ENCODE measurements at places on chromosomes 3 and 15. TPM values are rescaled to one million over a fixed set of nuclear protein-coding genes. Genes with fewer than 3 reads are reported as not detected.

SAMD7 gene
- total RNA-seq: not detected

PLXNA1 gene
- 32.1 TPM for total RNA-seq

IGDCC3 gene
- 20.1 TPM for total RNA-seq

SLC24A5 gene
- total RNA-seq: not detected

SCN5A gene
- total RNA-seq: not detected

GAP43 gene
- total RNA-seq: not detected
